ENCODE measurements at places on chromosomes 2 and 18.

GRCh38 chr2:232714969-232715368, 17.8 kb downstream of the GIGYF2 start:
- DNase-seq = peak; percentile 10

GRCh38 chr2:119782308-119783027, 22.7 kb downstream of the PTPN4 start:
- DNase-seq = peak; percentile 42

DNA sequence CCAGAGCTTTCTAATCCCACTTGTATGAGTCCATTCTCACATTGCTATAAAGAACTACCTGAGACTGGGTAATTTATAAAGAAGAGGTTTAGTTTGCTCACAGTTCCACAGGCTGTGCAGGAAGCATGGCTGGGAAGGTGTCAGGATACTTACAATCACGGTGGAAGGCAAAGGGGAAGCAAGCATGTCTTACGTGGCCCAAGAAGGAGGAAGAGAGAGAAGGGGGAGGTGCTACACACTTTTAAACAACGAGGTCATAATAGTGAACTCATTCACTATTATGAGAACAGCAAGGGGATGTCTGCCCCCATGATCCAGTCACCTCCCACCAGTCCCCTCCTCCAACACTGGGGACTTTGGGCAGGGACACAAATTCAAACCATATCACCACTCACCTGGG, 67.8 kb downstream of the TTC32 start:
- no peak for DNase-seq

DNA sequence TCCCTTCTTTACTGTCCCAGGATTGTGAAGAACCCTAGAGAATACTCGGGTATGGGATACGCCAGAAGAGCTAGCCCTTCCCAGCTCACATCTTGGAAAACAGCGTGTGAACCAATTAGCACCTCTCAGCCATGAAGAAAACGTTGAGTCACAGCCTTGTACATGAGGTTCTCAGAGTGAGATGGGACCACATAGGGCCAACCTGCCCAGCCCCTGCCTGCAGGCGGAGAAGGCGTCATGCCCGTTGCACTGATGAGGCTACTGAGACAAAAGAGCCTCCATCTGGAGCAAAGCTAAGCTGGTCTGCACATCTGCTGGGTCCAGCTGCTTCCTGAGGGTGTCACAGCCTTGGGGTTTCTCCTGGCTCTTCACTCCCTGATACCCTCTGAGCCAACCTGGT, 92.2 kb downstream of the LBH start:
- no peak for DNase-seq

- peak; percentile 99 for DNase-seq
Observed at GRCh38 chr2:191486584-191487320, 191.2 kb upstream of the NABP1 start.

- no peak for DNase-seq
Observed at GRCh38 chr2:82330155-82330554, 2025.6 kb upstream of the LRRTM1 start.

GRCh38 chr18:38368886-38369285, 803.3 kb upstream of the CELF4 start:
- DNase-seq = no peak

Measured in fibroblast of skin of right quadriceps (primary cell).